ENCODE measurements at places on chromosomes 7 and 10.

DNA sequence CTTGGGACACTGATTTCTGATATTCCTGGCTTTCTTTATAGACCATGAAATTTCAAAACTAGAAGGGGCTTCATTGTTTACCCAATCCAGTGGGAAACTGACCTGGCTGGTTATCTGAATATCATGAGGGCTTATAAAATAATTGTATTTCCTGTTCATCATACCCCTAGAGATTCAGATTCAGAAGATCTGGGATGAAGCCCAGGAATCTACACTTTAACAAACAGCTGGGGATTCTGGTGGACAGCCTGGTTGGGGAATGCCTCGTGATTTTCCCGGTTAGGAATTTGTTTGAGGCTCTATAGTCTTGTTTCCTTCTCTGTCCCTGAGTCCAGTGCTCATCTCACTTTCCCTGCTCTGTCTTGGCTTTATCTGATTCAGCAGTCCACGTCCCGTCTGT is 110.3 kb downstream of the ADRA2A start:
- DNase-seq: no peak

DNA sequence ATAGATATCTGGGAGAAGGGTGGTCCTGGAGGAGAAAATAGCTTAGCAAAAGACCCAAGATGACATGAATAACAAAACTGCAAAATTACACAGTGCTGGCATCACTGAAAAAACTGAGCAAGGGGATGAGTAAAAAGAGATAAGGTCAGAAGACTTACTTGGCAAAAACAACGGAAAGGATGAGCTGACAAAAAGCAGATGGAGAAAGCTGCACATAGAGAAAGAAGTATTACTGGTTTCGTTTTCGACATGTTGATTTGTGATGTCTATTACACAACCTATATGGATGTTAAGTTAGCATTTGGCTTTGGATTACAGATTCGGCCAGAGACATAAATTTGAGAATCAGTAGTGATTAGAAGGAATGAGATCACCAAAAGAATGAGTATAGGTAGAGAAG is 132.1 kb downstream of the MACC1 start:
- no peak for DNase-seq

- DNase-seq: no peak
These were observed 1093.0 kb downstream of the GATA3 start for GRCh38 chr10:9147475-9147874.

DNA sequence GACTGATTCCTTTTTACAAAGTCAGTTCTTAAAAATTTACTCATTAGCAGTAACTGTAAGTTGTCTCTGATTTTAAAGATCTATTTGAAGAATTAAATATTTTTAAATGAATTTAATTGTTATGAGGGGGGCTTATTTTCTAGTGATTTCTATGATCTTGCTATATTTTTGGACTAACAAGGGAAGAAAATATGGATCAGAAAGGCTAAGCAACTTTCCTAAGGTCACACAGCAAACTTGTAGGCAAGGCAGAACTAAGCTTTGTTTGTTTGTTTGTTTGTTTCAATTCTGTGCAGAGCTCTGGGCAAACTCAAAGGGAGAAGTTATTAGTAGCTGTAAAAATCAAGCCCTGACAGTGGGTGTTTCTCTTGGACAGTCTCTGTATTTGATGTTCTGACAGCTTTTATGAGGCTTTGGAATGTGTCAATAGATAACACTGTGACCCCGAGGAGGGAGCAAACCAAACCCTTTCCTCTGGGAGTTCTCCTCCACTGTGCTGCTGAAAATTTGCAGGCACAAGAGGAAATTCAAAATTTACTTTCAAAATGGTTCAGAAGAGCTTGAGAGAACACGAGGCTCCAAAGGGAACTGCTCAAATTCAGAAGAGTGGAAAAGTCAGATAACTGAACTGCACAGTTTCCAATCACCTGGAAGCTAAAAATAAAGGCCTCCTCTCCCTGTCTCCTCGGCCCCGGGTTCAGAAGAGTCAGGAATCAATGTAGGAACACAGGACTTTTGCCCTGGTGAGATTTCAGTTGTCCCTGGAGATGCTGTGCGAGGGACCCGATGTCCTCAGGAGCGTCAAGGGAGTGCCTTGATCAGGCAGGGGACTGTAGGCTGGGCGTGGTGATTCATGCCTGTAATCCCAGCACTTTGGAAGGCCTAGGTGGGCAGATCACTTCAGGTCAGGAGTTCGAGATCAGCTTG is 325.7 kb downstream of the GATA3 start:
- DNase-seq: no peak

- DNase-seq: no peak
These were observed 201.9 kb downstream of the FAM107B start for GRCh38 chr10:14572811-14573210.

DNA sequence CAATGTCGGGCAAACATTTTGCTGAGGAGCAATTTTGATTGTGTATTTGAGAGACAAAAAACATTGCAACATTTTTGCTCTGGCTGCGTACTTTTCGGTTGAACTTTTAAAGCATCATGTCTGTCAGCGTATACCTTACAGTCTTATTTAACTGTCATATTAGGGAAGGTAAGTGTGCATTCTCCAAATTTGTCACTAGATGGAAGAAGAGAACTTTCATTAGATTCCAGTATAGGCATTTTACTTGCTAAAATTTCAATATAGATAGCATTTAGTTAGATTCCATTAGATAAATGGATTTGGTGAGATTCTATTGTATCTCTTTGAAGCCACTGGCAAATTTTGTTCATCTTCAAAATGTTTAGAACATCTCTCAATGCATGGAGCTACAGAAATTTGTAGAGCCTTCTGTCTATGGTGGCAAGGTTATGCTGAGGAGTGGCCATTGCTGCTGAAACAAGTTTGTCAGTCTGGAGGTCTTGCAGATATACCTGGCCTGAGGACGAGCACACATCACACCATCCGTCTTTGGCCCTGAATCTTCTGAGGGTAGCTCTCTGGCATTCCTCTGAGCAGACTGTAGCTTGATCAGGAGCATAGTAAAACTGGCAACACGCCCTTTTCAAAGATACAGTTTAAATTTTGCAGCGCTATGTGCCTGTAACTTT is 437.5 kb upstream of the MBL2 start:
- no peak for DNase-seq

DNA sequence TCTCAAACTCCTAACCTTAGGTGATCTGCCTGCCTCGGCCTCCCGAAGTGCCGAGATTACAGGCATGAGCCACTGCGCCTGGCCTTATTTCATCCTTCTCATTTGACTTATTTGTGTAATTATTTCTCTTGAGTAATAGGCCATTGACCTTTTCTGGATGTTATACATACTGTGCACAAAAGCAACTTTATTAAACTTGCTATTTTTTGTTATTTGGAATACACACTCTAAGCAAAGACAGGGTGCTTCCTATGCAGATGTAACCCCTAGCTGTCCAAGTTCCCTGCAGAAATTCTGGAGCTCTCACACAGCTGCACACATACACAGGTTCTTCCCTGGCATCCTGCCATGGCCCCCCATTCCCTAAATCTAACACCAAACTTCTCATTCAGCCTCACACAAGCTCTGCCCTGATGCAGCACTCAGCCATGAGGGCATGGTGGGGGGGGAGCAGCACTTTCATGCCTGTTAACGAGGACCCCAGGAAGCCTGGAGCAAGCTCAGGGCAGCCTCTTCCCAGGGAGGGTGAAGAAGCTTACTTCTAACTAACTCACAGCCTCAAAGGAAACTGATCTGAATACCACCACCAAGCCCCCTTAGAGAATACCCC is 33.2 kb downstream of the SH3PXD2A start:
- DNase-seq: no peak

DNA sequence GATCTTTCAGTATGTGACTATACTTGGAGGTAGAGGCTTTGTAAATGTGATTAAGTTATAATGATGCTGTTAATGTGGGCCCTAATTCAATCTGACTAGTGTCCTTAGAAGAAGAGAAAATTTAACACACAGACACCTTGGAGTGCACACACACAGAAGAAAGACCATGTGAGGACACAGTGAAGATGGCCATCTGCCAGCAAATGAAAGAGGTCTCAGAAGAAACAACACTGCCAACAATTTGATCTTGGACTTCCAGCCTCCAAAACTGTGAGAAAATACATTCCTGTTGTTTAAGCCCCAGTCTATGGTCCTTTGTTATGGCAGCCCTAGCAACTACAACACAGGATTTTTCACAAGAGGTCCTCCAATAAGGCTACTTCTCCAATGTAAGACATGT is 120.9 kb upstream of the ABCB5 start:
- no peak for DNase-seq

DNA sequence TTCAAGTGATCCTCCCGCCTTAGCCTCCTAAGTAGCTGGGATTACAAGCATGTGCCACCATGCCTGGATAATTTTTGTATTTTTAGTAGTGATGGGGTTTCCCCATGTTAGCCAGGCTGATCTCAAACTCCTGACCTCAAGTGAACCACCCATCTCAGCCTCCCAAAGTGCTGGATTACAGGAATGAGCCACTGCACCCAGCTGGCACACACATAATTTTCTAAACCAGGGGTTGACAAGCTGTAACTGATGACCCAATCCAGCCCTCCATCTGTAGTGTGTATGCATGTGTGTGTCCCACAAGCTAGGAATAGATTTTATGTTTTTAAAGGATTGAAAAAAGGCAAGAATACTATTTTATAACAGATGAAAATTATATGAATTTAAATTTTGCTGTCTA is 125.9 kb upstream of the INSYN2A start:
- no peak for DNase-seq

GRCh38 chr10:105950410-105950809 is 1214.1 kb downstream of the SORCS1 start:
- no peak for DNase-seq

- DNase-seq: no peak
These were observed 465.9 kb upstream of the CELF2 start for GRCh38 chr10:10551596-10552301.

- DNase-seq: no peak
These were observed 55.7 kb upstream of the CDK14 start for GRCh38 chr7:90540406-90540805.

- no peak for DNase-seq
These were observed 638.2 kb upstream of the IGFBP3 start for GRCh38 chr7:46559194-46559832.

GRCh38 chr10:115093776-115094408 is 727 bp downstream of the ATRNL1 start:
- no peak for DNase-seq

GRCh38 chr7:125059861-125060456 is 130.3 kb upstream of the POT1 start:
- no peak for DNase-seq

- DNase-seq: no peak
These were observed 47.9 kb upstream of the MYL10 start for GRCh38 chr7:101676956-101677355.
